LHCN-M2 (cell line): ENCODE measurements at places on chromosomes 2 and 18. TPM values are rescaled to one million over a fixed set of nuclear protein-coding genes. Genes with fewer than 3 reads are reported as not detected.

- DNase-seq: no peak
Observed at GRCh38 chr2:242098034-242098433, 228.5 kb downstream of the RTP5 start.

GRCh38 chr2:152050341-152050740 lies 48.5 kb downstream of the CACNB4 start:
- no peak for DNase-seq

DNA sequence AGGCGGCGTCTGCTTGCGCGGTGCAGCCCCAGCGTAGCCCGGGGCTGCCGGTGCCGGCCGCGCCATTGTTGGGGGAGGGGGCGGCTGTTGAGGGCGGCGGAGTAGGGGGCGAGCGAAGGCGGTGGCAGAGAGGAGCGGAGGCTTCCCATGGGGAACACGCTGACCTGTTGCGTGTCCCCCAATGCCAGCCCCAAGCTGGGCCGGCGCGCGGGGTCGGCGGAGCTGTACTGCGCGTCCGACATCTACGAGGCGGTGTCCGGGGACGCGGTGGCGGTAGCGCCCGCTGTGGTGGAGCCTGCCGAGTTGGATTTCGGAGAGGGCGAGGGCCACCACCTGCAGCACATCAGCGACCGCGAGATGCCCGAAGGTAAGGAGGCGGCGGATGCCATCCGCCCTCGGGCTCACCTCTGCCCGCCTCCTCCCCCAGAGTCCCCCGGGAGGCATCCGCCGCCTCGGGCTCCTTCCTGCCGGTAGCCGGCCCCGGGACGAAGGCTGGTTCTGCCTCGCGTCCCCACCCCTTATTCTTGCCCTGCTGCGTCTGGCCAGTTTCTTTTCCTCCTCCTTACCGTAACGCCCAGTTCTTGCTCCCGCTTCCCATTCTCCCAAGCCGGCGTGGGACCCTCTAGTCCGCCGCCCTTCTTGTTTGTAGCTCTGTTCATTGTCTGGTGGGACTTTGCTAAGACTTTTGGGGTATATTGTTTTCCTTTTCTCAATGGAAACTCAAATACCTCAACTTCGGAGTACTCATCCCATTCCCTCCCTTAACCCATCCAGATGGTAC lies 500 bp downstream of the CCNYL1 start:
- peak; percentile 31 for DNase-seq

DNA sequence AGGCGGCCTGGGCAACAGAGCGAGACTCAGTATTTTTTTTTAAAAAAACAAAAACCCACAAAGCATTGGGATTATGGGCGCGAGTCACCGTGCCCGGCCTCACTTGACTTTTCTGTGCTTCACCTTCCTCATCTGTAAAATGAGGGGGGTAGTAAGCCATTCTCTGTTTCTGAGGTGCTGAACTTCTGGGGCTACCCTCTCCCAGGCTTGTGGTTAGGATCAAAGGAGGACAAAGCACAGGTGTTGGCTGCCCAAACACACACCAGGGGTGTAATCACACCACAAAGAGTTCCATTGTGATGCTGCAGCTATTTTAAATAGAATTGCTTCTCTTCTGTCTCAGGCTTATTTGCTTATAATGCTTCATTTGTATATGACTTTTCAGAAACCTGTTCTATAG lies 35.8 kb upstream of the INHBB start:
- DNase-seq: no peak

GRCh38 chr18:50133526-50133925 lies 61.4 kb downstream of the MYO5B start:
- DNase-seq: no peak

GRCh38 chr2:97991081-97991856 lies 4.5 kb downstream of the TMEM131 start:
- no peak for DNase-seq

- no peak for DNase-seq
Observed at GRCh38 chr18:58609536-58609993, 19.3 kb downstream of the ALPK2 start.

GRCh38 chr2:45354776-45355175 lies 256.3 kb downstream of the SRBD1 start:
- no peak for DNase-seq

GRCh38 chr2:237662671-237663093 lies 35.3 kb downstream of the LRRFIP1 start:
- peak; percentile 44 for DNase-seq

Gene MCFD2
- 219 and 228 TPM in 2 replicates for total RNA-seq

GRCh38 chr2:43070030-43070429 lies 156.4 kb downstream of the ZFP36L2 start:
- no peak for DNase-seq

Gene DYNAP
- total RNA-seq: not detected in 2 replicates

DNA sequence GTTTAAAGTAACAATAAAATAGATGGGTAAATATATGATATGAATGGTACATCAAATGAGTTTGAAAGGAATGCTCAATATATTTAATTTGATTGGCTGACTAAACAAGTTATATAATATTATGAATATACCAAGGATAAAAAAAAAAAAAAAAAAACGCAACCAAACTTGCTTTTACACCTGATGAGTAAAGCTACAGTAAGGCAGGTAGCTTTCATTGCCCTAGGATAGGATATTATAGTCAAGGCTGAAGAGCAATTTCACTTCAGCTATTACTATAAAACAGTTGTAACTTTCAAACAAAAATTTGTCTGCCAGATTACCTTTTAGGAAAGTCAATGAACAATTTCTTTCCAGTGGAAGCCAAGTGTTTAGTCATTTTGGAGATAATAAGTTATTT lies 56.8 kb upstream of the PEX13 start:
- DNase-seq: no peak

- no peak for DNase-seq
Observed at GRCh38 chr18:23331091-23331920, 121.8 kb upstream of the RIOK3 start.

DNA sequence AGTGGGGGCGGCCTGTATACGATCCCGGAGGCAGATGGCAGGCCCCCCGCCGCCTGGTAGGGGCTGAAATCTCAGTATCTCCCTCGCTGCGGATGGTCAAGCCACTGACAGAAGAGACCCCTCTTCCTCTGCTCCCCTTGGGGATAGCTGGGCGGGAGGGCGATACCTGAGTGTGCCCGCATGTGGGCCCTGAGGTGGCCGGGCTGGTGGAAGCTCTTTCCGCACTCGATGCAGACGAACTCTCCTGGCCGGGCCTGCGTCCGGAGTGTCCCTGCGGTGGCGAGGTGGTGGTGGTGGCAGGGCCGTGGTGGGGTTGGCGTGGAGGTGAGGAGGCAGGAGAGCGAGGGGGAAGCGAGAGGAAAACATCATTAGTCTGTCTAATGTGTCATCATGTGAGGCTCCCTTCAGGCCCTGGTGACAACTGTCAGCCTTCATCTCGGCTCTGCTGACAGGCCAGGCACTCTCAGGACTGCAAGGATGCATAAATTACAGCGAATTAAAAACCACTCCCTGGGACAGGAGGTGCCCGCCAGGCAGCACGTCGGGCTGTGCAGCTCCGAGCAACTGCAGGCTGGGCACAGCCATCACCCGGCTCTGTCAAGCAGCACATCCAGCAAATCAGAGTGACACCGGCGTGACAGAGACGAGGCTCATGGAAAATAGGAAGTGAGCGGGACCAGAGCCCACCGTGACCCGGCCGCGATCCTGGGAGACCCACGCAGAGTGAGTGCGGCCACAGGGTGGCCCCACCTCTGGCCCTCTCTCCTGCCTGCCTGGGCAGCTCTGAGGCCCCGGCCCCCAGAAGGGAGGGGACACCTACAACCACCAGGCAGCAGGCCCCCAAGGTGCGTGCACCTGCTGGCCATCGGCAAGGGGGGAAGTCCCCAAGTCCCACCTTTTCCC lies 123.5 kb downstream of the ZNF516 start:
- no peak for DNase-seq

GRCh38 chr2:8371653-8372052 lies 310.2 kb upstream of the ID2 start:
- no peak for DNase-seq
